Sigmoid colon (tissue), 7 donors: ENCODE measurements at places on chromosomes 11 and 22. TPM values are rescaled to one million over a fixed set of nuclear protein-coding genes. Genes with fewer than 3 reads are reported as not detected.

DNA sequence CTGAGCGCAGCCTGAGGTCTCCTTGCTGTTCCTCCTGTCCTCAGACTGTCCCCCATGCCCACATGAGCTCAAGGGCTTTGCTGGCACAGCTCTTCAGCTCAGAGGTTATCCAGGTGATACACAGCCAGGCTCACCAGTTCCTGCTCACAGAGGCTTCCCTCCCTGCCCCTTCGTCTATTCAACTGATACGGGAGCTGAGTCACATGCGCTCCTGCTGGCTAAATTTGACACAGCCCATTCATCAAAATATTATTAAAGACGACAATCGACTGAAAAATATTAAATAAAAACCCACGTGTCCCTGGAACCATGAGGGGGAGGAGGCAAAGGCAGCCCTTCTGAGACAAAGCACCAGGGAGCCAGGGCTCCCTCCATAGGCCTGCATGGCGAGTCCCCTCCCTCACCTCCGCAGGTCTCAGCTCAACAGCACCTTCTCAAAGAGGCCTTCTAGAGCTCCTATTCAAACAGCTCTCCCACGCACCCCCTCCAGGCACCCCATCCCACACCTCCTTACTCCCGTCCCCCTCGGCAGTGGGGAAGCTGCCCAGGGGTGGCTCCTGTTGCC is 40.5 kb downstream of the DUSP8 start:
- no peak for DNase-seq

GRCh38 chr22:26597026-26597425 is 7.1 kb upstream of the TPST2 start:
- DNase-seq = no peak

DNA sequence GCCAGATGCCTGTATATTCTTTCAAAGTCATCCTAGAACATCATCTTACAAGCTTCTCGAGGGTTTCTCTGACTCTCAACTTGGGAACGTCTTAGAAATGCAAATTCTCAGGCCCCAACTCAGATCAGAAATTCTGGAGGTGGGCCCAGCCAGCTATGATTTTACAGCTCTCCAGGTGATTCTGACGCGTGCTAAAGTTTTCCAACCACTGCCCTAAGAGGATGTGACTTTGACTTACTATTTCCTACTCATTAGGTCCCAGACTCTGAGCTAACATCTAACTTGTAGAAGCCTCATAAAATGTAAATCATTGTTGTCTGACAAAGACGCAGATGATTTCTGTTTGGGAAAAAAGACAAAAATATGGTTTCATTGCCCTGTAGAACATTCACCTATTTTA is 61.1 kb downstream of the IRAG1 start:
- no peak for DNase-seq

DNA sequence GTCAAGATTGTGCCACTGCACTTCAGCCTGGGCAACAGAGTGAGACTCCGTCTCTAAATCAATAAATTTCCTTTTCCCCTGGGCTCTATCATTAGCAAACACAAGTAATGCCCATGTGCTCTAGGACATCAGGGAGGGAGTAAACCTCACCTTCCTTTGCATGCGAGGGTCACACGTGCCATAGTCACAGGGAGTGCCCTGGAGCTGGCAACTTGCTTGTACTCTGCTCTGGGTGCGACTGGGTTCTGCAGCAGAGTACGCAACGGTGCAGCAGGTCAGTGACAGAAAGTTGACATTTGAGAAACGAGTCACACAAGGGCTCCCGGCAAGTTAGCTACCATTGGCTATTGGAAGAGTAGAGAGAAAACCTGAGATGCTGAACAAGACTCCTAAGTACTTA is 32.6 kb upstream of the CHKA start:
- DNase-seq = no peak

- DNase-seq = no peak
Measured at GRCh38 chr11:43576320-43576802, 104.2 kb upstream of the HSD17B12 start.

HBE1 gene
- not detected for polyA plus RNA-seq

DNA sequence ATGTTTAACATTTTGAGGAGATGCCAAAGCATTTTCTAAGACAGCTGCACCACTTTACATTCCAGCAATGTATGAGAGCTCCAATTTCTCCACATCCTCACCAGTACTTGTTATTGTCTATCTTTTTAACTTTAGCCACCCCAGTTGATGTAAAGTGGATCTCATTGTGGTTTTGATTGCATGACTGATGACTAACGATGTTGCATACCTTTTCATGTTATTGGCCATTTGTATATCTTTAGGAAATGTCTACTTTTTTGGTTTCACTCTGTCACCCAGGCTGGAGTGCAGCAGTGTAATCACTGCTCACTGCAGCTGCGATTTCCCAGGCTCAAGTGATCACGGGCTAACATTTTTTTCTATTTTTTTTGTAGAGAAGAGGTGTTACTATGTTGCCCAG is 8.9 kb downstream of the TTC28 start:
- DNase-seq = no peak

- peak; percentile 85 for DNase-seq
Measured at GRCh38 chr22:20013382-20013871, 3.2 kb downstream of the ARVCF start.

DNA sequence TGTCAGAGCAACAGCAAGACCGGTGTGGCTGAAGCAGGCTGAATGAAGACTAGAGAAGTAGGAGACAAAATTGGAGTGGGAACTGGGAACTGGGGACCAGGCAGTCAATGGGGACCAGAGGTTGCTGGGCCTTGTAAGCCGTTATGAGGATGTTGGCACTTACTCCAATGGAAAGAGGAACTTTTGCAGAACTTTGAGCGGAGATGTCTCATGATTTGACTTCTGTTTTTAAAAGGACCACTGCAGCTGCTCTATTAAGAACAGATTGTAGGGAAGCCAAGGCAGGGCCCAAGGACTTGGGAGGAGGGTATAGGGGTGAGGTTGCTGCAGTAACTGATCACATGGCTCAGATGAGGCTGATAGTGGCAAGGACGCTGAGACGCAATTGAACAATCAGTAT is 34.2 kb downstream of the IL18 start:
- DNase-seq = no peak

DNA sequence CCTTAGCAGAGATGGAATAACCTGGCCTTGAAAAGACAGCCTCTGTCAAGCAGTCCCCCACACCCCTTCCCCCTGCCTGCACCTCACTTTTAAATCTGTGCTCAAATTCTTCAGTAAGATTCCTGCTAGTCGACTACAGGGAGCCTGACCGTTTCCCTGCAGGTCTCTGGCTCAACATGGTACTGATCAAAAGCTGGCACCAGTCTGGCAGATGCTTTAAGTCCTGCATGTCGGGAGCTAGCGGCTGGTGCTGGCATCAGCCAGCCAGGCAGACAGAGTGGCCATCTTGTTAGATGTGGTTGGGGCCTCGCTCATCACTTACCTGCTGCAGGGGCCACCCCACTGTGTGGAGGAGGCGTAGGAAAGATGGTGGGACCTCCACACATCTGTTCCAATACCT is 204.4 kb upstream of the SORL1-AS1 start:
- DNase-seq = no peak

GRCh38 chr11:119355091-119355843 is 8.8 kb upstream of the MFRP start:
- no peak for DNase-seq

KRTAP5-3 gene
- polyA plus RNA-seq = not detected

DNA sequence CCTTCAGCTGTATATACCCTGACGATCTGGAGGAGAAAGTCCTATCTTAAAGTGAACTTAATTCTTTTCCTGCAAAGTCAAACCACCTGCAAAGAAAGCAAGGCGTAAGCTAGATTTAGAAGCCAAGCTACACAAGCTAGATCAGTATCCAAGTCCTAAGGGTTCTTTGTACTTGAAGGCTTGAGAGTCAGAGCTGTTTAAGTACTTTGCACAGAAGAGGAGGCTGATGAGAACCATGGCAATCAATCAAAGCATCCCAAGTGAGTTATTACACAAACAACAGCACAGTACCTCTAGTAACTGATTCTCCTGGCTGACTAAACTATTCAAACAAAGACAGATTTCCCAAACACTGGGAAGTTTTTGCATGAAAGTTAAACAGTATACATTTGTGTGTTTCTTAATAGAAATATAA is 1.9 kb downstream of the CDON start:
- no peak for DNase-seq

GRCh38 chr22:35973388-35973787 is 55.2 kb downstream of the RBFOX2 start:
- DNase-seq = no peak

DNA sequence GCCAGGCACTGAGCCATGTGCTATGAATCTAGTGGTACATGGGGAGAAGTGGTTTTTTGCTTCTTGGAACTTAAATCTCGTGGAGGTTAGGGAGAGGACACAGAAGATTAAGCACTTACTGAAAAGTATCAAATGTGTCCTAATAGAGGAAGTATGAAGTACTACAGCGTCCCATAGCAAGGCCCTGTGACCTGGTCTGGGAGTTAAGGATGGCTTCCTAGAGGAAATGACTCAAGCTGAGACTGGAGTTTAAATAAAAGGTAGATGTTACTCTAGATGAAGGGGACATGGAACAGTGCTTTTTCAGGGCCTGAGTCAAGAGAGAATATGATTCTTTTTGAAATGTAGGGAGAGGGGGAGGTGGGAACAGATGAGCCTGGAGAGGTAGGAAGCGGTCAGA is 202.9 kb downstream of the GRIK4 start:
- no peak for DNase-seq

EML3 gene
- polyA plus RNA-seq = 10.6 TPM

DNA sequence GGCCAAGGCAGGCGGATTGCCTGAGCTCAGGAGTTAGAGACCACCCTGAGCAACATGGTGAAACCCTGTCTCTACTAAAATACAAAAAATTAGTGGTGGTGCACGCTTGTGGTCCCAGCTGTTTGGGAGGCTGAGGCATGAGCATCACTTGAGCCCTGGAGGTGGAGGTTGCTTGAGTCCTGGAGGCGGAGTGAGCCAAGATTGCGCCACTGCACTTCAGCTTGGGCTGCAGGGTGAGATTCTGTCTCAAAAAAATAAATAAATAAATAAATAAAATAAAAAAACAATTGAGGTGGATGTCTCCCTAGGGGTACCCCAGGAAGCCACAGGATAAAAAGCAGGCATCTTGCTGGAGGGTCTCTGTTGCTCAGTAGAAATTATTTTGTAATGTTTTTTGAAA is 14.1 kb downstream of the PTPRJ start:
- DNase-seq = no peak

GRCh38 chr11:105226091-105226490 is 86.5 kb upstream of the CARD18 start:
- no peak for DNase-seq

NLRP6 gene
- polyA plus RNA-seq = not detected

GRCh38 chr22:40499209-40499623 is 128.8 kb downstream of the SGSM3 start:
- DNase-seq = no peak

DNA sequence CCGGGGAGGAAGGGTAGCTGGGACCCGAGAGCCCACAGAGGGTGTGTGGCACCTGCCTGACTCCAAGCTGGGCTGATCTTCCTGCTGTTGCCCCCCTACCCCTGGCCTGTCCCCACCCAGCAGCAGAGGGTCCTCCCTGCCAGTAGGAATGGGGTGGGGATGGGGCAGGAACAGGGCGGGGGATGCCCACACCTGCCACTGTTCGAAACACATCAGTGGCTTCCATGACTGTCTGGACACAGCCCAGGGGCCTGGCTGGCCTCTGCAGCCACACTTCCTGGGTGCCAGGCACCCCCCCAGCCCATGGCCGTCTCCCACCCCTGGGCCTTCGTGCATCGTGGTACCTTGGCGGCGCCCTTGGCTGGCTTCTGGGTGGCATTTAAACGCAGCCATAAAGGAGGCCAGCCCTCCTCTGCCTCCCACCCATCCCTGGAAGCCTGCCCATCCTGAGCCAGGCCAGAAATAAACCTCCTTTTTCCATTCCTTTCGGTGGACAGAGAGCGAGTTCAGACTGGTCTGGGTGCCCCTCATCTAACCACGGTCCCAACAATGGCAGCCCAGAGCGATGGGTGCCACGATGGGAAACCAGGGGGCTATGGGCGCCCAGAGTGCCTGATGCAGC is 745 bp upstream of the SHISAL1 start:
- DNase-seq = no peak

PGM2L1 gene
- polyA plus RNA-seq = 2.8 TPM

MMP8 gene
- polyA plus RNA-seq = 0.06 TPM

DNA sequence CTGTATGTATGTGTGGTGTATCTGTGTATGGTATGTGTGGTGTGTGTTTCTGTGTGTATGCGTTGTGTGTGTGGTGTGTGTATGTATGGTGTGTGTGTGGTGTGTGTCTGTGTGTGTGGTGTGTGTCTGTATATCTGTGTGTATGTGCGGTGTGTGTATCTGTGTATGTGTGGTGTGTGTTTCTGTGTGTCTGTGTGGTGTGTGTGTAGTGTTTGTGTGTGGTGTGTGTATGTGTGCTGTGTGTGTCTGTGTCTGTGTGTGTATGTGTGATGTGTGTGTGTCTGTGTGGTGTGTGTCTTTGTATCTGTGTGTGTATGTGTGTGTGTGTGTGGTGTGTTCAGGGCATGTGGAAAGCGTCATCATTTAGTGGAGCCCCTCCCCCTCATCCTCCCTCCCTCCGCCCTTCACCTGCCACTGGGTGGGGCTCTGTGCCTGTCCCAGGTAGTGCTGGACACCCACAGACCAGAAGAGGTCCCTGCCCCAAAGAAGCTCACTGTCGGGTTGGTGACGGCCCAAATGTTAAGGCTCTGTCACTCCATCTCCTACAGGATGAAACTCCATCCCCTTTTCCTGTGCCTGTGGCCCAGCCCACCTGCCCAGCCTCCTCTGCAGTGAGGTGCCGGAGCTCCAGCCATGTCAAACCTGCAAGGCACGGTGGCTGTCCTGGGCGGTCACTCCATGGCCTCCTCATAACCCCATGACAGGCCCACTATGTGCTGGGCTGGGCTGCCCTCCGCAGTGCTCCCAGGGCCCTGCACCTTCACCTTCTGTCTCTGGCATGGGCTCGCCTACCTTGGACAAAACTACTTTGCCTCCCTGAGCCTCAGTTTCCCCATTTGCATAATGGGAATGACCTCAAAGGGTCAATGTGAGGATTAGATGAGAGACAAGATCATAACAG is 23.4 kb upstream of the SHISAL1 start:
- no peak for DNase-seq

GRCh38 chr11:728901-729491 is 18.3 kb upstream of the TALDO1 start:
- DNase-seq = no peak

DNA sequence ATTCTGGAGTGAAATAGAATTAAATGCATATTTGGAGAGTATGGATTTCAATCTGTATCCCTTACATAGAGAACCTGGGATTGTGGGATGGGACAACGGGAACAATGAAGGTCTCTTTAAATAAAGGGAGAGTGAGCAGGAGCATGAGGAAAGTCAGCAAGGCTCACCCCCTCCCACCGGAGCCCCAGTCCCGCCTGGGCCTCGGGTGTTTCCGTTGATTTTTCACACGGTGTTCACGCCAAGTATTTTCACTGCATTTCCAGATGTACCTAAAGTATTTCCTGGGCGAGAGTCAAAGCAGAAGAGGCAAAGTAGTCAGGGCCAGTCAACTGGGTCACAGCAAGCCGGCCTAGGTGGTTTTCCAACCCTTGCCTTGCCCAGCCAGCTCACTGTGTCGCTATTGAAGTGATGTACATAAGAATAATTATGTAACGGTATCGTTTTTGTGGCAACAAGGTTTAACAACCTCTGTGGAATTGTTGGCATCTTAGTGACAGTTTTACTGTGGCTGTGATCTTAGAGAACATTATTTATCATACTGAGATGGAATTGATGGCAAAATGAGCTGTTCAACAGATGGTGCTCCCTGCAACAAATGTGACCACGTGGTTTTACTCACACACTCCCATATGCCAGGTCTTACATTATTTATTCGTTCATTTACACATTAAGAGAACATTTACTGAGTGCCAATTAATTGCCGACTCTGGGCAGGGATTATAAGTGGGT is 177.3 kb downstream of the ADAMTS15 start:
- DNase-seq = no peak

GRCh38 chr22:36872084-36872483 is 11.3 kb downstream of the NCF4 start:
- no peak for DNase-seq
